ENCODE measurements at places on chromosomes 11 and 22.

GRCh38 chr11:96145163-96145585 is 197.8 kb downstream of the MAML2 start:
- no peak for DNase-seq

DNA sequence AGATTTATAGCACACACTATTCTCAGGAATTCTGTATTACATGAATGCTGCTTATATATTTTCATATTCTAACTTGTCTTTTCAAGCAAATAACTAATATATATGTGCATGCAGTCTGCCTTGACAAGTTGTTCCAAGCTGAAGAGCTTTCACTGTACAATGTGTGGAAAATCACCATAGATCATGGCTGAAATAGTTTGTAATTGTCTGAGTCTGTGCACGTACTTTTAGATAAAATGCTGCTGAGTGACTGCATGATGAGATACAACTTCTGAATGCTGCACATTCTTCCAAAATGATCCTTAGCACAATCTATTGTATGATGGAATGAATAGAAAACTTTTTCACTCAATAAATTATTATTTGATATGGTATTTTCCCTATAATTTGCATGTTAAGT is 58.9 kb downstream of the SLC5A12 start:
- DNase-seq: no peak

GRCh38 chr11:11078344-11079086 is 220.7 kb upstream of the ZBED5 start:
- no peak for DNase-seq

DNA sequence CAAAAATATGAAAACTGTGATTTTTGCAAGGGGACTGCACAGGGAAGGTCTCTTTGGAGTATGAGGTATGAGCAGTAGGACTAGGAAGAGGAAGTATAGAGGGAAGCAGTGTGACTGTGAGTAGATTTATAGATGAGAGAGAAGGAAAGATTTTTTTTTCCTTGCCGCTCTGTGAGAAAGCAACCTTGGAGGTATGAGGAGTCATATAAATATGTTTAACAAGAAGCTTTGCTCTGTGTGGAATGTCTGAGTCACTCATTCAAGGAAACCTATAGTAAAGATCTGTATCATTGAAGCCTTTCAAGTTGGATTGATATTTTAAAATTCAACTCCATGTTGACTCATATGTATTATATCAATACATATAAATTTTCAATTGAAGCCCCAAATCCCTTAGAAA is 26.2 kb downstream of the DNHD1 start:
- DNase-seq: no peak

GRCh38 chr11:113457784-113458183 is 17.4 kb downstream of the DRD2 start:
- DNase-seq: no peak

GRCh38 chr11:3035333-3035732 is 21.9 kb downstream of the CARS1 start:
- no peak for DNase-seq

DNA sequence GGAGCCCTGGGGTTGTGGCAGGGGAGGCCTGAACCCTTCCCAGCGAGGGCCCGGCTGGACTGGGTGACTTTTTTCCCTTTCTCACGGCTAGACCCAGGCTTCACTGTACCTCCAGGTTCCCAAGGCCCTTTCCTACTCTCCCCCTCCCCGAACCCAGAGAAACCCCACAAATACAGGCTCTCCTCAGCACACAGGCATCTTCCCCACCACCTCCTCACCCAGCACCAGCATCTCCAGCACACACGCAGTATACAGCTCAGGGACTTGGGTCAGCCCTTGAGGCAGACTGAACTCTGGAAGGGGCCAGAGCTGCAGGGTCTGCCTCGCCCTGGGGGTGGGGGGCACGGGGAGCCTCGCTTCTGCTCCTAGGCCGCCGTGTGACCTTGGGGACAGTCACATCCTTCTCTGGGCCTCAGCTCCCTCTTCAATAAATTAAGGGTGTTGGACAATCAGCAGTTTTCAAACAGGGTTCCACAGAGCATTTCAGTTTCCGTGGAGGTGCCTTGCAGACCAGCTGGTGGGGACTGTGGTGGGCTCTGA is 4.5 kb downstream of the TMPRSS13 start:
- no peak for DNase-seq

- DNase-seq: no peak
Measured at GRCh38 chr22:42419243-42419881, 12.8 kb downstream of the NFAM1 start.

GRCh38 chr11:1224491-1225385 is 1.9 kb downstream of the MUC5B start:
- no peak for DNase-seq

DNA sequence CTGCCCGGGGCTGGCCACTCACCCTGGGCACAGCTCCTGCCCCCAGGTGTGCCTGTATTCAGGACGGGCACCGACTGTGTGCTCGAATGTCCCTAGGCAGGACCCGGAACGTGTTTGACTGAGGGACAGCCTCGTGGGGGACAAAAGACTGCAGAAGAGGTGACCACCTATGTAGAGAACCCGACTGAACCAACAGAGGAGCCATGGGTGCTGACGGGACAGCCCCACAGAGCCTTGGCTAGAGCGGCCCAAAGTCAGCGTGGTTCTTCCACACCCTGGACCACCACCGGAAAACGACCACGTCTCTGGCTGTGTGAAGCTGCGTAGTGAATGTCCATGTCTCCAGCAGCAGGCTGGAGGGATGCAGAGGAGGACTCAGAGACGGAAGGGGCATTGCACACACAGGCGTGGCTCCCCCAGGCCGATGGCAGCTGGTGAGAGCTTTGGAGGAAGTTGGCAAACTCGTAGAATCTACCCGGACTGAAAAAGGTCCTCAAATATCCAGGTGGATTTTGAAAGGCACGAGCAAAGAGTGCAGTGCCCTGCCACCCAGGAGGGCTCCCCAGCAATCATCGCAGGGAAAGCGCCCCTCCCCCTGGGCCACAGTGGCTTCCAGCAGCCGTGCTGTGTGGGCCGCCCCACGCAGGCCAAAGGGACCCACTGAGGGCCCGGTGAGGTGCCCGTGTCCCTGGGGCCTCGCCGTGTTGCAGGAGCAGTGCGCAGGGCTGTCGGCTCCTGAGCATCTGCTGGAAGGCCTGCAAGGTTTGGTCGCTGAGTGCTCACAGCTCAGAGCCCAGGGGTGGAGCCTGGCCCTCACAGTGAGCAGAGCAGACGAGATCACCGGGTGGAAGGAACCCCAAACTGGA is 17.5 kb upstream of the MUC5B start:
- DNase-seq: no peak

DNA sequence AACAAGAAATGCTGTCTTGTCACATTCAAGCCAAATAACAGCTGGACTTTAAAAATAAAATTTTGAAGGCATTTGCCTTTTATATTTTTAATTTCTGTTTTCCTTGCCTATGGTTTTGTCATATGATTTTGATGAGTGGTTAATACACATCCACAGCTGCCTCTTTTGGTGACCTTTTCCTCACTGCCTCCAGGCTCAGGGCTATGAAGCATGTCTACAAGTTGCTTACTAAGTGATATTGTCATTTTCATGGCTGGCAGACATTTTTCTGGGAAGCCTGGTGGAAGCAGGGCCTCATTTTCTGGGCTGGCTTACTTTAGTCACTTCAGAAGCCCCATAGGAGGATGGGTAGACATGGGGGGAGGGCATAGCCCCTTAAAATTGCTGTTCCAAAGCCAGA is 344.9 kb downstream of the SOX6 start:
- DNase-seq: no peak

DNA sequence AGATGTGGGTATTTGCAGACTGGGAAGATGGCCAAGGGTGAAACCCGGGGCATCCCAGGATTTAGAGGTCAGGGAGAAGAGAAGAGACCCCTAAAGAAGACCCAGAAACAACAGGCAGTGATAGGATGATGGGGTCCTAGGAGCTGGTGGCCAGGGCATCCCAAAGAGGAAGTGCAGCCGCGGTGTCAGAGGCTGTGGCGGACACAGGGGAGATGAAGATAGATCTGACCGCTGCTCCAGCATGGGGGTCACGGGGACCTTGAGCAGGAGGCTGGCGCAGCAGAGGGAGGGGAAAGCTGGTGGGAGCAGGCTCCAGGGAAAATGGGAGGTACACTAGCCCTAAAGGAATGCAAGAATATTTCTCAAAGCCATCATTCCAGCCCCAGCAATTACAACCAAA is 47.3 kb downstream of the CTTN start:
- no peak for DNase-seq

DNA sequence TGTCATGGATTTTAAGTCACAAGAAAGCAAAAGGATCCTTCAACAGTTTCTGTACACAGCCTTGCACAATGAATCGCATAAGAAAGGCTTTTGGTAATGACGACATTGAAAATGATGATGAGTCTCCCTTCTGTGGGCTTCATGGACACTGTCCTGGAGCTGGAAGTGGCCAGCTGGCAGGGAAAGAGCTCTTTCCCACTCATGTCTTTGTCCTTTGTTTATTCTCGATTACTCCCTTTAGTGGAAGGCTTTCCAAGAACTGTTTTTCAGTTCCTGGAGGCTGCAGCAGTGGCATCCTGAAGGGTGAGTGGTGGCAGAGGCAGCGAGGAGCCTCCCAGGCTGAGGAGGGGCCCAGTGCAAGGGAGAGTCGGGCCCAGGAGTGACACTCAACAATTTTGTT is 505.2 kb downstream of the NTM start:
- DNase-seq: no peak
